Activated CD4-positive, CD25-positive, alpha-beta regulatory T cell treated with anti-CD3 and anti-CD28 coated beads, Interleukin-2, amount 50 U/mL, for 16 hours (primary cell): ENCODE measurements at places on chromosomes 12 and 14.

GRCh38 chr12:112714166-112714710 lies 77.3 kb upstream of the RPH3A start:
- no peak for DNase-seq

DNA sequence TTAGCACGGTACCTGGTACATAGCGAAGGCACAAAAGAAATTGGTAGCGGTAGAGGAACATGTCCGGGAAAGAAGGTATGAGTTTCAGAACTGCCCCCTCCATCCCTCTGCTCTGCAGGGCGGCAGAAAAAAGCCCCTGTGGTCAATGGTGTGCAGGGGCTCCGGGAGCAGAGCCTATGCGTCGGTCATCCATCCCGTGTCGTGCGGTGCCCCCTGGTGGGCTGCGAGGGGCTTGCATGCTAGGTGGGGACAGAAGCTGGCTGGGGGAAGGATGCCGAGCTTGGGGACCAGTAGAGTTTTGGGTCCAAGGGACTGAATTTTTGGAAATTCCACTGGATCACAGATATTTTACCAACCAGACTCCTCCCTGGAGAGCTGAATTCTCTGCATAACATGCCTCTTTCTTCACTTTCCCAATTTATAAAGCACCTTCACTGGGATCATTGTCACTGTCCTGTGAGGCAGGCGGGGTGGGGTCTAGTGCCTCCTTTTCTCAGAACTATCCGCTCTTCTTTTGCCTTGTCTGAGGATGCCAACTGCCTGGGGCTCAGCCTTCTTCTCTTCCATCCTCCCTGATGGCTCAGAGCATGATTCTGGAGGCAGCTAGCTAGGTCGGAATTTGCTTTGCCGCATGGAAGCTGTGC lies 148.7 kb downstream of the SMOC1 start:
- peak; percentile 24 for DNase-seq

GRCh38 chr14:88616697-88617096 lies 53.9 kb downstream of the ZC3H14 start:
- no peak for DNase-seq

- DNase-seq = no peak
Observed at GRCh38 chr14:91173904-91174303, 60.0 kb downstream of the DGLUCY start.
